ENCODE measurements at places on chromosomes 5 and 9.

GRCh38 chr5:10172247-10172646, 77.4 kb downstream of the ATPSCKMT start:
- DNase-seq = no peak

DNA sequence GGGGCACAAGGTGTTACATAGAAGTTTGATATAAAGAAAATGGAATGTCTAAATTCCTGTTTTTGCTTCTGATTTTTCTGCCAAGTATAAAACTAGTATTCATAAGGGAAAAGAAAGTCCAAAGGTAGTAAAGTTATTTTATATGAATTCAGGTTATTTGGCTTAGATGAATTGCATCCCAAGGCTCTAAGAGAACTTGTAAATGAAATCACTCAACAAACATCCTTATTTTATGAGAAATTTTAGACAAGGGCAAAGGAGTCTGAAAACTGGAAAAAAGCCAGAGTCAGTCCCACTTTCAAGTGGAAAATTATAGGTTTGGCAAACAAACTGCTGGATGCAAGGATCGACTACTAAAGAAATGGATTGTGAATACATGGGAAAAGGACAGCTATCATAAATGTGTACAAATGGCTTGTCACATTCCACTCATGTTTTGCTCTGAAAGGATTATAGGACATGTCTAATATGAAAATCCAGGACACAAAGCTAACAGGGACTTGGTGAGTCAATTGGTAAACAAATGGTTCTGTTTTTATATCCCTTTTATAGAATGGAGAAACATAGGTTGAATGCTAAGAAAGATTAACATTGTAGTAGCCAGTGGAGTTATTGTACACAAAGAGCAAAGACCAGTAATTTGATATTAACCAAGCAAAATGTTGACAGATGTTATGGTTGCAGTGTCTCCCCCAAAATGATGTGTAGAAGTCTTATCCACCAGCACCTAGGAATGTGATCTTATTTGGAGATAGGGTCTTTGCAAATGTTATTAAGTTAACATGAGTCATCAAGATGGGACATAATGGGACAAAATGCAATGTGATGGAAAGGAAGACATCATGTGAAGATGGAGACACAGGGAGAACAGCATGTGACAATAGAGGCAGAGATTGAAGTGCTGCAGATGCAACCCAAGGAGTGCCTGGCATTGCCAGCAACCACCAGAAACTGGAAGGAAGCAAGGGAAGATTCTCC, 495.7 kb downstream of the TLE1 start:
- no peak for DNase-seq

DNA sequence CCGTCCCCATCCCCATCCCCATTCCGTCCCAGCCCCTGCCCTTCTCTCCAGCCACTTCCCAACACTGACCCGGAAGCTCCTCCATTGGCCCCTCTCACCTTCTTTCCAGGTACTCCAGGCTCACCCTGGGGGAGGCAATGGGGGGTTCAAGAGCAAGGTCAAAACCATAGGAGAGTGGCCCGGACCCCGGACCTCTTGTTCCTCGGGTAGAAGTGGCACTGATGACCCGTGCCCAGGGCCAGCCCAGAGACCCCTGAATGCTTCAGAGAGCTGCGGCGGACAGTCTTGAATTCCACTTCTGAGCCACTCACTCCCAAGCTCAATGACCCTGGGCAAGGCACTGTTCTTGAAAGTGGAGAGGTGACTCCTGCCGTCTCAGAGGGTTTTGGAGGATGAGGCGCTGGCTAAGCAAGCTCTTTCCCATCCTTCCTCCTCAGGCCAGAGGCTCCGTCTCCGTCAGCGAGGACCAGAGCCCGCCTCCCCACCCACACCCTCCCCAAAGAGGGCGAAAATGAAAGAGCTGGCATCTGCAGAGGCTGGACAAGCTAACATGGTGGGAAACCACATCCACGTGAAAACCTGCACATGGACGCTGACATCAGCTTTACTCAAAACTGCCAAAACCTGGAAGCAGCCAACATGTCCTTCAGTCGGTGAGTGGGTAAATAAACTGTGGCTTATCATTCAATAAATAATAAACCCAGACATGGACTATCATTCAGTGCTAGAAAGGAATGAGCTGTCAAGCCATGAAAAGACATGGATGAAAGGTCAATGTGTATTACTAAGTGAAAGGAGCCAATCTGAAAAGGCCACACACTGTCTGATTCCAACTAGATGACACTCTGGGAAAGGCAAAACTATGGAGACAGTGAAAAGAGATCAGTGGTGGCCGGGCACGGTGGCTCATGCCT, 27.3 kb upstream of the PHYKPL start:
- no peak for DNase-seq

- DNase-seq = peak; percentile 84
These were observed 24.2 kb downstream of the C9orf50 start for GRCh38 chr9:129596541-129597331.

GRCh38 chr5:129099184-129099569, 4.6 kb downstream of the ISOC1 start:
- DNase-seq = no peak

DNA sequence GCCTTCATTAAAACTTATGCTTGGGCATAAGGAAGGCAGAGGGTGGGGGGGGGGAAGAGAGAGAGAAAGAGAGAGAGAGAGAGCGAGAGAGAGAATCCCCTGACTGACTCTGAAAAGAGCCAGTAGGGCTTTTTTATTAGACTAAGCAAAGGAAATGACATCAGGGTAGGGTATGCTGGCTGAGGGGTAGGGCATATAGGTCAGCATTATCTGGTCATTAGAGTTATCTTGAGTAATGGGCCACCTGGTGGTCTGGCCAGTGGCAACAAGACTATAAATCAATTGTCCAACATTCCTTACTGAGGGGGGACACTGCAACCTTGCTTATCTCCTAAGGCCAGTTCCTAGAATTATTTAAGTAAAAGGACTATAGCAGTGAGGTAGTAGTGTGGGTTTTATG, 67.2 kb downstream of the TSSK1B start:
- DNase-seq = no peak

DNA sequence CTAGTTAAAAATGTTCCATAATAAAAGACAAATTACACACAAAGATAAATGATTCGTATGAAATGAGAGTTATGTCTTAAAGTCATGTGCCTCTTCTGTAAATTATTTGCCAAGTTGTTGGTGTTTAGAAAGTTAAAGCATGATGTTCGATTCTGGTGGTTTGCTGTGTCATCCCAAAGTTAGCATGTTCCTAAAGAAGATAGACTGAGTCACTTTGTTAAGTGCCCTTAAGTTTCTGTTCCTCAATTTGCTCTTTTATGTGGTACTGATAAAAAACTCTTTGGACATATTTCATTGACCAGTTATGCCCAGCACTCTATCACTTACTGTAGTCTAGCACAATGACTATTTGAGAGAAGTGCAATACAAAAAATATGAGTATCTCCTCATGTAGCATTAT, 366.9 kb upstream of the ZNF608 start:
- DNase-seq = no peak

- no peak for DNase-seq
These were observed 353.0 kb downstream of the FBXL17 start for GRCh38 chr5:108028883-108029282.

DNA sequence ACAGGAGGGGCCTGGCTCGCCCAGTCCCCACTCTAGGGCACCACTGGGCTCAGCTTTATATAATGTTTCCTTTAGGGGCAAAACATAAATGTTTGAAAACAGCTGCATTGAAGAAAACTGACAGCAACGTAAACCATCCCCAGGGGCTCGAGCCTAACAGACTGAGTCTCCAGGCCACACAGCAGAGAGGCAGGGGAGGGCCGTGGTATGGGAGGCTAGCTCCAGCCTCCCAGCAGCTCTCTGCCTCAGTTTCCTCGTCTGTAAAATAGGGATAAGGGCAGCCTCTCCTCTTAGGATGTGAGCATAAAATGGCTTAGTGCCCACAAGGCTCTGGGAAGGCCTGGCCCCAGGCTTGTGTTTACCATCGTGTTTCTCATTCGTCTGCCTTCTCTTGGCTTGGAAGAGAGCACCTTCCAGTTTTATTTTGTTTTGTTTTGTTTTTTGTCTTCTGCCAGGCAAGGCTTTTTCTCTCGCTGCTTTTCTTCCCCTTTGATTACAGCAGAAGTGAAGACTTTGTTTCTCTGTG, 2.7 kb downstream of the ANKRD33B start:
- DNase-seq = no peak
